ENCODE measurements at places on chromosomes 7 and 10.
A peak's percentile ranks its signal among the peaks of the same experiment; 100 is the strongest.

- DNase-seq = no peak
Observed at GRCh38 chr7:111074071-111074747, 16.7 kb upstream of the LRRN3 start.

DNA sequence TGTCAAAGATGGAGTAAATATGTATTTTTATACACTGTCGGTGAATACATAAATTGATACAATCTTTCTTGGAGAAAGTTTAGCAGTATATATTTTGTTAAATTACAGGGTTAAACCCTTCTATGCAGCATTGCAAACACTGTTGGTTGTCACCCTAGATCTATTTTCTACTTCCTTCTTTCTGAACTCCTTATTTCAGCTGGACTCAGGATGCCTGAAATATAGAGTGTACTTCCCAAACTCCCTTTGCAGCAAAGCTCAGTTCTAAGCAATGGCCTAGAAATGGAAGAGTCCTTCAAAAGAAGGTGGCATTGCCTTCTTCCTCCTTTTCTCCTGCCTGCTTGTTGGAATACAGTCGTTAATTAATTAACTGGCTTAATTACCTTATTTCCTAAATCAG, 20.6 kb downstream of the CUBN start:
- no peak for DNase-seq

DNA sequence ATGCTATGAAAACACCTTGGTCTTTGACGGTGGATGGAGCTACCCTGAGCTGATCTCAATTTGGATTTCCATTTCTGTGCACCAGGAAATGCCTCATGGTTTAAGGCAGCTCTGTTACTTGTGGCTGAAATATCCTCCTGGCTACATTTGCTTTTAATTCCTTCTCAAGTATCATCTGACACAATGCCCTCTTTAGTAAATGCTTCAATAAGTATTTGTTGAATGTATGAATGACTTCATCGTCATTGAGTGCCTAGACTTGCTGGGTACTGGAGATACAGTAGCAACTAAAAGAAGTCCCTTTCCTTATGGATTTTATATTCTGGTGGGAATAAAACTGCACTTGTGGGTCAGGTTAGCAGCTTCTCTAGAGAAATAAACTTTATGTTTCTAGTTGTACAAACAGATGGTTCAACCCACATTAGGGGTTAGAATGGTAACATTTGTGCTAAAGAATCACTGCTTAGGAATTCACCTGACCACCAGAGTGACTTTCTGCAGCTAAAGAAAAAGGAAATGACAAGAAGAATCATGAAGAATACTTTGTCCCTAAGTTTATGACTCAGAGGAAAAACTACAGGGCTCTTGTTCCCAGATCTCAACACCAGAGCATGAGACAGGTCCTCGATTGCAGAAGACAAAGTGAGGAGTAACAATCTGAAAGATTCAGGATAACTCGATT, 21.8 kb upstream of the SMNDC1 start:
- DNase-seq = no peak

- DNase-seq = no peak
Observed at GRCh38 chr10:118128675-118129074, 81.9 kb upstream of the RAB11FIP2 start.

DNA sequence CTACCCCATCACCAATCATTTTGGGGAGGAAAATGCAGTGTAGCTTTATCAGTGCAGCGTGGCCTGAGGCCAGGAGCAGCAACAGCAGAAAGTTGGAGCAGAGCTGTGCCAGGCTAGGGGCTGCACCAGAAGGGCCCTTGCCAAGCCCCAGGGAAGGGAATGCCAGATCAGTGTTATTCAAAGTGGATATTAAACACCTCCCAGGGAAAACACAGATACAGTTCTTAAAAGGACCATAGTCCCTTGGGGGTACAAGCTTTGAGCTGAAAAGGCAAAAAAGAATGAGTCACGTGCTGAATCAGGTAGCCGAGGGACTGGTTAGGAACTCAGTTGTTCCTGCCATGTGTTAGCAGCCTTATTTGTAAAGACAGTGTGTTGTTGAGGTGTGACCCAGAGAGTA, 54.0 kb downstream of the GSDME start:
- no peak for DNase-seq

DNA sequence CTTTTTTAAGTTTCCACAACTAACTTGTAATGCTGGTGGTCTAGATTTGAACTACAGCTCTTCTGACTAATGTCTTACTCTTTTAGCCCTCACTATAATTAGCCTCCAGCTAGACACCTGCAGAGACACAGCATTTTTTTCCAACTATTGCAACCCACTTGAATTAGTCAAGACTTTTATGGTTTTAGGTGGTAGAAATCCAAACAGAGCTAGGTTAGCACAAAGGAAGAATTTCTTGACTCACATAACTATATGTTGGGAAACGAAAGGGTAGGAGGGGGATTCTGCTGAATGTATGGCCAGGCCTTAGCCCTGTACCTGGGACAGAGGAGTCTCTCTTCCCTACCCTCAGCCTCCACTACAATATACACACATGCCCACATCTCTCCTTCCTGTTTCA, 586.1 kb downstream of the INHBA start:
- no peak for DNase-seq

GRCh38 chr7:5383314-5384098, 40.1 kb downstream of the TNRC18 start:
- DNase-seq = no peak

- no peak for DNase-seq
Observed at GRCh38 chr10:32377458-32378259, 30.7 kb upstream of the EPC1 start.

DNA sequence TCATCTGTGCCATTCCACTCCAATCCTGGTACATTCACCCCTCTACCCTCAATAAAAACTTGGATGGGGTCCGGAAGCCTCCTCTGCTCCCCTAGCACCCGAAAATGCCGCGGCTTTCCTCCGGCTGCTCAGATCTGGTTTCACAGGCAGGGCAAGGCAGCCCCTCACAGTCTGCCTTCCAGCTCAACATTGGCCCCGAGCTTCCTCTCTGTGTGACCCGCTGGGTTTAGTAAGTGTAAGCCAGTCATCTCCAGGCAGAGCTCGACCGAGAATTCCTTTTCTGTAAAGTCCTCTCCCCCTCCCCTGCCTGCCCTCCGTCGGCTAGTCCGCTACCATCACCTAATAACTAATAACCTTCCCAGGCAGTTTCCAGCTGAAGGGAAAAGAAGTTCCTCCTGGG, 3.4 kb downstream of the INHBA start:
- DNase-seq = no peak

- DNase-seq = no peak
Observed at GRCh38 chr10:17910125-17910789, 41.5 kb upstream of the SLC39A12 start.

- DNase-seq = no peak
Observed at GRCh38 chr10:29925771-29926692, 133.4 kb downstream of the JCAD start.

- DNase-seq = no peak
Observed at GRCh38 chr10:7593063-7593462, 73.7 kb downstream of the ITIH5 start.

DNA sequence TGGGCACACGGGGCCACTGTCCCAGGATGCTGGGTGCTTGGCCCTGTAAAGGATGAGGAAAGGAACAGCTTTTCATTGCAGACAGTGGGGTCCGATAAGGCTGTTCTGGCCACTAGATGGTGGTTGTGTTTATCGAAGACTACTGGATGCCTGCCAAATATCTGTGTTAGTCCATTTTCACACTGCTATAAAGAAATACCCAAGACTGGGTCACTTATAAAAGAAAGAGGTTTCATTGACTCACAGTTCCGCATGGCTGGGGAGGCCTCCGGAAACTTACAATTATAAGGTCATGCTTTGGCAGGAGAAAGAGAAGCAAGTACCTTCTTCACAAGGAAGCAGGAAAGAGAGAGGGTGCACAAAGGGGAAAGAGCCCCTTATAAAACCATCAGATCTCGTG, 32.2 kb upstream of the GARS1 start:
- no peak for DNase-seq

GRCh38 chr7:35831208-35831607, 30.4 kb downstream of the SEPTIN7 start:
- no peak for DNase-seq

- peak; percentile 94 for DNase-seq
Observed at GRCh38 chr7:148884299-148885022, 370 bp upstream of the EZH2 start.

DNA sequence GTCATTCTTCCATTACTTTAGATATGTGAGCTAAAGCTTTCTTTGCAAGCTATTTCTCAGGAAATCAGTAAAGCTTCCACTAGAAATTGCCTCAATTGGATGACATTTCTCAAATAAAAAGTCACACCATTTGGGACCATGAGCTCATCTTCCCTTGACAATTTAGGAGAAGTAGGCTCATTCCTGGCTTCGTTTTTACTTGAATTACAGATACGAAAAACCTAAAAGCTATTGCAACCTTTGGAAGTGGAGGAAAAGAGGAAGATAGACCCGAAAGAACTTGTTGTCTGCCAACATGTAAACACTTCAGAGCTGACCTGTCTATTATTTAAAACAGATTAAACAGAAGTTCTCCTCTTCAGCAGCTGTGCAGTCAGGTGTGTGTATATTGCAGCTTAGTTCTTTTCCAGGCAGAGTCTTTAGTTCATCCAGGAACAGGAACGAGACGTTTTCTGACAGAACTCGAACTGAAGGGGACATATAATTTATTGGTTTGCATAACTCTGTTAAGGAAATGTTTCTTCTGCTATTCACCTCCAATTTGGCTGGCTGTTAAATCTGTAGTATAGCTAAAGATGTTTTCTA, 43.1 kb upstream of the ST8SIA6 start:
- DNase-seq = no peak

GRCh38 chr10:61882621-61883370, 18.7 kb upstream of the ARID5B start:
- DNase-seq = peak; percentile 66

DNA sequence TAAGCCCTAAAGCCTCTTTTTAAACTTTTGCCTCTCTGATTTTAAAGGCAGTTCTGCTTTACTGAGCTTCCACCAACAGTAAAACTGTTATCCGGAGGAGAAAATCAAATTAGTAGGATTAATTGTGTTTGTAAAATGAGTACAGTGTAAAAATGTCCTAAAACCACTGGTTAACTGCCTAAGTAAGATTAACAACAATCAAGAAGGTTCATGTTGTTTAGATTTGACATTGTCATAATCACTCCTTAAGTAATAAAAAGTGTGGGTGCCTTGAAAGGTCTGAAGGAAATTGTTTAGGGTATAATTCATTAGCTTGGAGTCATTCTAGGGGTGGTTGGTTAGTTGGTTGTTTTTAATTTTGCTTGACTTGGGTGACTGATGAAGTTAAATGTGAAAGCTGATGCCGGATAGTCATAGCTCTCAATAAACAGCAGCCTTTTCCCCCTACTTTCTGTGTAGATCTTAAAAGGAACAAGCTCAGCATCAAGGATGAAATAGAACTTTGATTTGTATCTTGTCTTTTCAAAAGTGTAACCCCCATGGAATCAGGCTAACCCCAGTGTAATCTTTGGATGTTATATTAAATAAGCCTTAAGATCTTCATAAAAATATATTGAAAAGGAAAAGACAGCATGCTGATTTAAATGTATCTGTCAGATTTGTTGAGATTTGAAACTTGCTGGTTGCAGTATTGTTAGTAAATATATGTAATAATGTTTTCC, 148.3 kb downstream of the ARID5B start:
- no peak for DNase-seq

DNA sequence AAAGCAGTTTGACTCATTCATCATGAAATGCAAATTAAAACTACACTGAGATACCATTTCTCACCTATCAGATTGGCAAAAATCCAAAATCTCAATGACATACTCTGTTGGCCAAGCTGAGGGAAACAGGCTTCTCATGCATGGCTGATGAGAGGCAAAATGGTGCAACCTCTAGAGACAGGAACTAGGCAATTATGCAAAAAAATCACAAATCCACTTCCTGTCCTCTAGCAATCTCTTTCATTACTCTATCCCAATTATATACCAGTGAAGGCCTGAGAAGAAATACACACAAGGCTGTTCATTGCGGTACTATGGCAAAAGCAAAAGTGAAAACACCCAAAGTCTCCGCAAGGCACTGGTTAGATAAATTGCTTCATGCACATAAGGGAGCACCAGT, 25.9 kb upstream of the PTPRN2 start:
- no peak for DNase-seq

GRCh38 chr10:16602104-16602775, 80.6 kb upstream of the C1QL3 start:
- DNase-seq = no peak

DNA sequence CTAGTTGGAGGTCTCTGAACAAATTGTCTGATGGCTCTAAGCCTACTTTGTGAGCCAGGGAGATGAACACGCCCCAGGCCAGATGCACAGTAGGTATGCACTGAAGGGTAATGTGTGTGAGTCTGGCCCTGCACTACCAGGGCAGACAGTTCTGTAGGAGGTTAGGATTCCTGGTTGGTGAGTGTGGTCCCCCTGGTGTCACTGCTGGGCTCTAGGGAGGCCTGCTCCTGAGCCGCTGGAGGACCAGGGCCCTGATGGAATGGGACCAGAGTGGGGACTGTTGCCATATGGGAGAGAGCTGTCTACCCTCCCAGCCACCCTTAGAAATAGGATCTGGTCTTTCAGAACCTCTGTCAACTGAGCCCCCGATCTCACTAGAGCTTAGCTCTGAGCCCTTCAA, 42.0 kb downstream of the CDH23 start:
- no peak for DNase-seq
